ENCODE measurements at places on chromosomes 13 and 19.
A peak's percentile ranks its signal among the peaks of the same experiment; 100 is the strongest.

DNA sequence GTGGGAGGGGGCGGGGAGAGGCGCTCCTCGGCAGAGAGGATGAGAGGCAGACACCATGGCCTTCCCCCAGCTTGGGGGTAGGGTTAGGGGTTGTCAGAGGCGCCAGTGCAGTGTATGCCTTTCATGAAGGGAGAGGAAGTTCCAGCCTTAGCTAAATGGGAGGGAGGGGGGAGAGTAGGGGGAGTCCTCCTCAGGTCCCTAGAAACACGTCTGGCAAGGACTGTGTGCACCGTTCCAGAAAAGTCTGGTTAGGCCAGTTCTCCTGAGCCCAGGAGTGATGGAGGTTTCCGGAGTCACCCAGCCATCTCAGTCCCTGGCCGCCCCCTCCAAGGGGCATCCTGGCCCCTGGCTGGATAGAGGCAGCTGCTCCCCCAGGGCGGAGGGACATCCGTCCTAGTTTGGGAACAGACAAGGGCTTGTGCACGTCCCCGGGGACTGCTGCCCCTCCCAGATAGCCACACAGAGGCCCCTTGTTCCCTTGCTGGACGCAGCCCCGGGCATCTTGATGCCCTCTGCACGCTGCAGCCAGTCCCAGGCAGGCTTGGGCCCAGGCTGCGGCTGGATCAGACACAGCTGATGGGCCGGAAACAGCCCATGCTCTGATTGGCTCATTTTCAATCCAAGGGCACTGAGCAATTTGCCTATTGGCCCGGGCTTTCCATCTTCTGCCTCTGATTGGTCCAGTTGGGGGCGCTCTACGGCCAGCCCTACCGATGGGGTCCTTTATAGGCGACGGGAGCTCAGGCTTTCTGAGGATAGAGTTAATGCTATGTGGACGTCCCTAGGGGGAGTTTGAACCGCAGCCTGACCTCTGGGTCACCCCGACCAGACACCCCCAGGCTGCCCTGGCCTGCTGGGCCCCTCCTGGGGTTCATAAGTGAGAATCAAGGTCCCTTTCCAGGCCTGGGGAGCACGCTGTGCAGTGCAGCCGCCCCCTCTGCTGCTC, 3.8 kb downstream of the S1PR2 start:
- no peak for DNase-seq

- DNase-seq = peak; percentile 59
These were observed 324.1 kb upstream of the PCDH9 start for GRCh38 chr13:67554286-67554685.

DNA sequence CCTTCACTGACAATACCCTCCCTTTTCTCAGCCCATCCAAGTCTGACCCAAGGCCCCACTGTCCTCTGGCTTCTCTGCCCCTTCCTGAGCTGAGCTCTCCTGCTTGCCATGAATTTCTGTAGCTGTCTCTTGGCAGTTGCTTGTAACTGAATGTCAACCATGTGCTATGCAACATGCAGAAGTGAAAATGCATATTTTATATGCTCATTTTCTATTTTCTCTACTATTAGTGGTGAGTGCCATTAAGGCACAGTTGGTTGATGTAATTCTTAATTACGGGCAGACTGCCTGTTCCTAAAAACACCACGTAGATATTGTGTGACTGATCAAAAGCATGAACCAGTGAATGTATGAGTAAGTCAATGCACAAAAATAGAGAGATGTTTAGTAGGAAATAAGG, 29.6 kb downstream of the TNFSF11 start:
- DNase-seq = no peak

DNA sequence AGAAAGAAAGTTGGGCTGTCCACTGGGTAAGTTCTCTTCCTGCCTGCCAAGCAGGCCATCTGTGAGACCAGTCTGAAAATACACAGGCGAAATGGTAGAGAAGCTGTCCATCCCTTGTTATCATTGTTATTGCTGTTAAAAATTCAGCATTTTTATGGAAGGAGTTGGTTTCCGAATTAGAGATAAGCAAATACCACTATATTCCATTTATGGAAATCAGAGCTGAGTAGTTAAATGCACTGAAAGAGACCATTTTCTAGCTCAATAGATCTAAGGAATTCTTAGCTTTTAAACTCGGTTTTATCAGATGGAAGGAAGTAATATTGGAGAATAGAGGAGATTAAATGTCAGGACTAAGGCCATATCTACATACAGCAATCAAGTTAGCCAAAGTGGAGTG, 40.7 kb downstream of the MZT1 start:
- DNase-seq = no peak

GRCh38 chr13:94174009-94174408, 305.5 kb downstream of the DCT start:
- DNase-seq = no peak

- peak; percentile 96 for DNase-seq
These were observed 28.9 kb upstream of the CACTIN start for GRCh38 chr19:3655402-3656072.

- no peak for DNase-seq
These were observed 35.4 kb downstream of the COLGALT1 start for GRCh38 chr19:17590866-17591265.

- no peak for DNase-seq
These were observed 2.9 kb downstream of the MYBPC2 start for GRCh38 chr19:50435627-50436026.

DNA sequence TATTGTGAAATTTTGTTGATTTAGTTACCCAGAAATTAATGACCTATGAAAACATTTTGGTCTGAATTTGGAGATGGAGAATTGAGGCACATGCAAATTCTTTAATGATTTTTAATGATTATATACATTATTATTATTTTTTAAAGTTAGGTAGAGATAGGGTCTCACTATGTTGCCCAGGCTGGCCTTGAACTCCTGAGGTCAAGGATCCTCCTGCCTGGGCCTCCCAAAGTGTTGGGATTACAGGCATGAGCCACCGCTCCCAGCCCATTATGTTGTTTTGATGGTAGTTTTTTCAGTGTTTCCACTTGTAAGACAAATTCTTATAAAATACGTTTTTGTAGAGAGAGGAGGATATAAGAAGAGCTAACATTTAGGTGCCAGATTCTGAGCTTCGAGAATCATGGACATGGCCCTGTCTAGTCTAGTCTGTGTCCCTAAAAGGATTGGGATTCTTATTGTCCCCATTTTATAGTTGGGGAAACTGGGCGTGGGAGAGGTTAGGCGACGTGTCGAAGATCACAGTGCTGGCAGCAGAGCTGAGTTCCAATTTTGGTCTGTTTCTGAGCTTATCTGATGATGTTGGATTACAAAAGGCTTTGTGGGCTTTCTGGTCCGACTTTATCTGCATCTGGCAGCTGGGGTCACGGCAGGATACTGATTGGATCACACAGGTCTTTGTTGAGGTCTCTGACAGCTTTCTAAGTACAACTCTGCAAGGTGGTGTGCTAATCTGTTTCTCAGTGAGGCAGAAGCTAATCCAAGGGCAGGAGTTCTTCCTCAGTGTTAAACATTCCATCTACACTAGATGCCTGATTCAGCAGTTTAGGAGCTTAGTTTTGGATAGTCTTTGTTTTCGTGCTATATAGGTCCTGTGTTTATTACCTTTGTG, 7.5 kb upstream of the WDR88 start:
- no peak for DNase-seq

DNA sequence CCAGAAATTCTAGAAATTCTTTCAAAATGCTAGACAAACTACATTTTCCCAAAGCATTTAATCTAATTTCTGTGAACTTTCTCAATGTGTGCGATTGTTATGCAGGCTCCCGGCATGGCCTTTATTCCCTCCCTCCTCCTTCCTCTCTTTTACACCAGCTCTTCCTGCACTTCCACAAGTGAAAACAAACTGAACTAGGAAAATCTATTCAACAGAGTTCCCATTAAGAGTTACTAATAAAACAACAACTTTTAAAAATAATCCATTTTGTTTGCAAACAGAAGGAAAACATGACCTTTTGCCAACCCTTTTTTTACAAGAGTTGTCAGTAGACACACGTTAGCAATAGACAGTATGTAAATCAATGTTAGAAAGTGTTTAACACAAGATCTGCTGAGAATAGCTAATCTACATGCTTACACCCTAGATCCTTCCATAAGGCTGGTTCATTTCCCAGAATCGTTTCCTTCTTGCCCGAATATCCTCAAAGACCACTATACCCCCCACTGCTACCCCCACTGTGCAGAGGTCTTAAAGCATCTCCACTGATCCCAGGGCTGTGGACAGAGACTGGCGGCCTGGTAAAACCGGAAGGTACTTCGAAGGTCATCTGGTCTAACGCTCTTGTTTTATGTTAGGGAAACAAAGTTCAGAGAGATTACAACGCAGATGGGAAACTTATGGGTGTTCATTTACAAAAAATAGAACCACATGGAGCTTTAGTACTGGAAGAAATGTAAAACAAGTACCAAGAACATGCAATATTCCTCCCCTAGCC, 98.0 kb downstream of the FOXO1 start:
- no peak for DNase-seq

DNA sequence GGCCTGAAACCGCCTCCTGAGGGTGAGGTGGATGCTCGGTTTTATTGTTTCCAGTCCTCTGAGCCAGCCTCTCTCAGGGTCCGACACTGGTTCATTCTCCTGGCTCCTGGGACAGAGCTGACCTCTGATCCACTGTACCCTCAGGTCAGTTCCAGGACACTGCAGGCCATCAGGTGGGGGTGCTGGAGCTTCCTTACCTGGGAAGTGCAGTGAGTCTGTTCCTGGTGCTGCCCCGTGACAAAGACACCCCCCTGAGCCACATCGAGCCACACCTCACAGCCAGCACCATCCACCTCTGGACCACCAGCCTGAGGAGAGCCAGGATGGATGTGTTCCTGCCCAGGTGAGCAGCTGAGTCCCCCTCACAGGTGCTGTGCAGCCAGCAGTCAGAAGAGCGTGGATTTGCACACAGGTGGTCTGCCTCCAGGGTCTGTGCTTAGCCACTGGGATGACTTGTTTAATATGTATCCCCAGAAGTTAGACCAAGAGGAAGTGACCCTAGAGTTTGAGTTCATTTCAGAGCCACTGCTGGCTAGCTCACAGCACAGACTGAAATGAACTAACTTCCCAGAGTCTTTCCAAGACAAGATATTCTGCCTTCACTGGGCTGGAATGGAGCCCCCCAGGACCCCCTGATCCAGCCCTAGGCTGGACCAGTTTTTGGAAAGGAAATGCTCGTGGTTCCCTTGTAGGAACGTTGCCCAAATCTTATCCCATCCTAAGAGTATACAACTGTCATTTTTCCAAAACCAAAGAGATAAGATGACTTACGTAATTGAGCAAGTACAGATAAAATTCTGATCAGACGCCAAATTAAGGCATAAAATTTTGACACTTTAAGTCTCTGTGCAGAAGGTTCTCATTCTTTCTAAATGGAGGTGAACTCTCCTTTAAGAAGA, 8.8 kb downstream of the SERPINE3 start:
- DNase-seq = no peak

GRCh38 chr19:29308977-29309590, 96.1 kb upstream of the UQCRFS1 start:
- no peak for DNase-seq

DNA sequence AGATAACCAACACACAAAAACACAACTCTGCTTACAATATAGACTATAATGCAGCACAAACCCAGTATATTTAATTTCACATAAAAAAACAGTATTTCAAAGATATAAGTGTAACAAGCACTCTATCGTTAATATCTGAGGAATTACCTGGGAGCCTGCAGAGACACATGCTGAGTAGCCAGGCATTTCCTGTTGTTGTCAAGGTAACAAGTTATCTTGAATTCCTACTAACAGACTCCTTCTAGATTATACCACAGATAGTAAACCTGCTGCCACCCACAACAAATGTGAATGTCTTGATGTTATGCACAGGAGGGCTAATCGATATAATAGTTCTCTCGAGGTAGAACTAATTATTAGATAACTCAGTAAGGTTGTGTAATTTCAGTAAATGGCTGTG, 826.0 kb upstream of the PRR20A start:
- DNase-seq = no peak

- DNase-seq = no peak
These were observed 32.3 kb downstream of the ATP7B start for GRCh38 chr13:51978796-51979556.

DNA sequence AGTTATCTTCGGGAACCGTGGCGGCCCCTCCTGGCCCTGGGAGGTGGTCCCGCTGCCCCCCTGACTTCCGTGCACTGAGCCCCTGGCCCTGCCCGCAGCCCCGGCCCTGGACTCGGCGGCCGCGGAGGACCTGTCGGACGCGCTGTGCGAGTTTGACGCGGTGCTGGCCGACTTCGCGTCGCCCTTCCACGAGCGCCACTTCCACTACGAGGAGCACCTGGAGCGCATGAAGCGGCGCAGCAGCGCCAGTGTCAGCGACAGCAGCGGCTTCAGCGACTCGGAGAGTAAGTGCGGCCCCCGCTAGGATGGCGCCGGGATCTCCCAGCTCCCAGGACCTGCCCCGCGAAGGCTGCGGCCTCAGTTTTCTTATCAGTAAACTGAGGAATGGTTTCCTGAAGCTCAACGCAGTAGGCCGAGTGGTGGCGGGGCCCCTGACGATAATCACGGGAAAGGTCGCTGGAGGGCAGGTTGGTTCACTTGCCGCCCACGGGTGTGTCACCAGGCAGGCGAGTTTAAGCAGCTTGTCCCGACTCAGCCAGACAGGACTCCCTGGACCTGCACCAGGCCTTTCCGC, 924 bp downstream of the RGCC start:
- no peak for DNase-seq

DNA sequence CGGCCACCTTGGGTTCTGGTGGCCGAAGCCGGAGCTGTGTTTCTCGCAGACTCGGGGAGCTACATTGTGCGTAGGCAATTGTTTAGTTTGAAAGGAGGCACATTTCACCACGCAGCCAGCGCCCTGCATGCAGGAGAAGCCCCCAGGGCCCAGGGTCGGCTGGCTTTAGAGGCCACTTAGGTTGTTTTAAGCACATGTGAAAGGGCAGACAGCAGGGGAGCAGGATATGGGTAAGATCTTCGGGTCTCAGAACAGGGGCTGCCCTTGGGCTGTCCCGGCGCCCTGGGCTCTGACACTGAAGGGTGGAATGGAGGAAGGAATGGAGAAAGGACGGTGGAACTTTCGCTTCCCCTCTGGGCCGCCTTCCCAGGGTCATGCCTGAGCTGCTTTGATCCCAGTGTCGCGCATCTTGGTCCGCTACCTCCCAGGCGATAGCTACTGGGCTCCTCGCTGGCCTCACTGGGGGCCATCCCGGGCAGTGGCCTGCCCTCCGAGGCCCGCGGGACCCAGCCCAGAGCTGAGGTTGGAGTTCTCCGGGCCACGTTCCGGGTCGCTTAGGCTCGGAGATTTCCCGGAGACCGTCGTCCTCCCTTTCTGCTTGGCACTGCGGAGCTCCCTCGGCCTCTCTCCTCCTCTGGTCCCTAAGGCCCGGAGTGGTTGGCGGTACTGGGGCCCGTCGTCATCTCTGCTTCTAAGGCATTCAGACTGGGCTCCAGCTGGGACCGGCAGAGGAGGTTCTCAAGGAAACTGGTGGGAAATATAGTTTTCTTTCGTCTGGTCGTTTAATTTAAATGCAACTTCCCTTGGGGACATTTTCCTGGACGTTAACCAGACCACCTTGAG, 4.3 kb upstream of the POU4F1 start:
- no peak for DNase-seq

GRCh38 chr13:33207615-33207961, 78.0 kb downstream of the STARD13 start:
- DNase-seq = peak; percentile 89

Measured in fibroblast of skin of right quadriceps (primary cell).